ENCODE measurements at places on chromosomes 5 and 9.

- peak; percentile 85 for DNase-seq
Measured at GRCh38 chr9:133514460-133515239, 10.1 kb downstream of the MYMK start.

GRCh38 chr5:38825494-38825893 lies 20.3 kb upstream of the OSMR start:
- no peak for DNase-seq

- DNase-seq: no peak
Measured at GRCh38 chr5:39755986-39756385, 331.2 kb upstream of the DAB2 start.

DNA sequence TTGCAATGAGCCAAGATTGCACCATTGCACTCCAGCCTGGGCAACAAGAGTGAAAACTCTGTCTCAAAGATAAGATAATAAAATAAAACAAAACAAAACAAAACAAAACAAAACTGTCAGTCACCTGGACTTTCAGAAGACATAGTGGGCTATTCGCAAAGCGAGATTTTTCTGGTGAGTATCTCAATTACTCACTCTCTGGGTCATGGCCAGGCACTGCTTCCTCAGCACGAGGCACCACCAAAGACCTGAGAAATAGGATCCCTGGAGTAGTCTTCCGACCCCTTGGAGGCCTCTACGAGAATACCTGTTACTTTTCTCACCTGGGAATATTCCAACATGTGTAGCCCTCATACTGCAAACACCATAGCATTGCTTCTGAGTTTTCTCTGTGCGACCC lies 201.7 kb upstream of the ZNF618 start:
- DNase-seq: no peak

DNA sequence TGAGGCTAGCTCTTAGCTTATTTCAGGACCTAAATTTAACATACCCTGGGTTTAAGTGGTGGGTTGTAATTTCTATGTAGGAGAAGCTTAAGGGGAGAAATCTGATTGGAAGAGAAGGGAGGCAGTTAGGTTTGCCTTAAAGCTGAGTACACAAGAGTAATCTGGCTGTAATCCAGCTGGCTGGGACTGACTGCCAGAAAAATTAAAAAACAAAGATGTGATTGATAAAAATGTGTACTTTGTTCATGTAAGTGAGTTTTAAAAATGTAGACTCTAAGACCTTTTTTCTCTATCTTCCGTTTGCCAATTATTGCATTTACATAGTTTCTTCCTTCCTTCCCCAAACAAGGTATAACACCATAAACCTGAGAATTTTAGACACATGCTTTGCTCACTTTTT lies 17.5 kb upstream of the MSMP start:
- DNase-seq: no peak

- no peak for DNase-seq
Measured at GRCh38 chr9:95809686-95810085, 65.8 kb upstream of the ERCC6L2 start.

- DNase-seq: no peak
Measured at GRCh38 chr5:143151056-143151700, 252.3 kb downstream of the NR3C1 start.

GRCh38 chr5:17223367-17224185 lies 6.1 kb downstream of the BASP1 start:
- DNase-seq: no peak

- DNase-seq: no peak
Measured at GRCh38 chr5:162657076-162657475, 589.5 kb downstream of the GABRG2 start.

GRCh38 chr5:73945505-73945904 lies 319.5 kb downstream of the ARHGEF28 start:
- DNase-seq: no peak

DNA sequence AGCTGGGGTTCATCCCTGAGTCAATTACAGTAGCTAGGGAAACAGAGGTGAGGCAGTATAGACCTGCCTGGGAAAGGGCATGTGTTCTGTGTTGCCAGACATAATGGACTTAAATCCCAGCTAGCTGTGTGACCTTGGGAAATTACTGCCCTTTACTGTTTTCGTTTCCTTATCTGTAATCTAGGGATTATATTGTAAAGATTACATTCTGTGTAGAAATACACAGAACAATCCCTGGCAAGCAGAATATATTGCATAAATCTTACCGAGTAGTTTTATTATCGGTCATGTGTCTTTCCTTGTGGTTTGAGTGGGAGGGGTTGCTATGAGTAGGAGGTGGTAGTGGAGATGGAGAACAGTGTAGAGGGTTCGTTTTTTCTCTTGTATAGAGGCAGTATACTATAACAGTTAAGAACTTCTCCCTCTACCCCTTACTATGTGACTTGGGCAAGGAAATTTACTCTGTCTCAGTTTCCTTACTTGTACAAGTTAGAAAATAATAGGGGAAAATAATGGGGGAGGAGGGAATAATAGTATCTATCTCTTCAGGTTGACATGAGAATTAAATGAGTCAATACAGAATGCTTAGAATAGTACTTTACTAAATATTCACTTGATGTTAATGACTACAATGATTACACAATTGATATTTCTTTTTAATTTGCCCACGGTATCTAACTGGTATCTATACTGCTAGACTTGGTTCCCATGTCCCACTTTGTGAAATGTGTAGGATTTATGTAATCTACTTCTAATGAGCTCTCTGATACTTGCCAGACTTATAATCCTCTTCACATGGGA lies 7.1 kb upstream of the DMXL1 start:
- DNase-seq: no peak

DNA sequence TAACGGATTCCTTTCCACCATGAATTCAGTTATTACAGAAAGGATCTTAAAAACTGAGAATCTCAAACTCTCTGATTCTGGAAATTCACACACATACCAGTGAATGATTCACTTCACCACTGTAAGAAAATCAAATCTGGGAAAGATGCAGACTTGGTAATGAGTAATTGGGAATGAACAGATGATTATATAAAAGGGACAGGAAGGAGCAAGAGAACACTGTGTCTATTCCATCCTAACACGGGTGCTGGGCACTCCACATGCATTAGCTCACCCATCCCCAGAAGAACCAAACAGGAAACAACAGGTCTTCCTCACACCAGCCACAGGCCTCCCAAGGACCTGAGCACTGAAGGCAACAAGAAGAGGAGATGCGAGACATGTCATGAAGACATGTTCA lies 74.8 kb upstream of the ZNF622 start:
- DNase-seq: no peak

- no peak for DNase-seq
Measured at GRCh38 chr9:118129541-118129940, 425.3 kb downstream of the TLR4 start.

GRCh38 chr5:44881266-44881665 lies 72.5 kb downstream of the MRPS30 start:
- DNase-seq: no peak

DNA sequence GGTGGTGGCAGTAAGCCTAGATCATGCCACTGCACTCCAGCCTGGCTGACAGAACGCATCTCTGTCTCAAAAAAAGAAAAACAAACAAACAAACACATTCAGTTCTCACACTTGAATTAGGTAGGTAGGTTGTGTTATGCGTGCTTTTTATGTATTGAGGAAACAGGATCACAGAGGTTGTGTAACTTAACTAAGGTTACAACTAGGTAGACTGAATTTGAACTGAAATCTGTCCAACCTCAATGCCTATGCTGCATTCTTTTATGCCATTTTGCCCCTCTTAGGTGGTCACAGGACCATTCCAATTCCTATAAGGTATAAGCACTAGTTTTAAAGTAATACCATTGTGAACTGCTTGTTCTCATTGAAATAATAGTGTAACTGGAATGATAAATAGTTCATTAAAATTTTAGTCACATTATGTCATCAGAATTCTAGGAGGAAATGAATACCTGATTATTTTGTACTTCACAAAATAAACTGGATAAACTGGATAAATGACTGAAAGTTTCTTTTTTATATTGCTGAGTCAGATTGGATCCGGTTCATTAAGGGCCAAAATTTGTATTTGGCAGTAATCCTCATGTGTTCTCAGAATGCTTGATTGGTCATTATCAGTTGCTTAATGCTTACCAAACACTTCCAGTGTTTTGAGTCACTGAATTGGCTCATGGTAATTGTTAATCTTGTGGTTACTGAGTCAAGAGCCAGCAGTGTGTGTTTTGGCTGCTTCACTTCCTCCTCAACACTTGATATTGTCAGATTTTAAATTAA lies 7.1 kb downstream of the UBAP1 start:
- peak; percentile 66 for DNase-seq

DNA sequence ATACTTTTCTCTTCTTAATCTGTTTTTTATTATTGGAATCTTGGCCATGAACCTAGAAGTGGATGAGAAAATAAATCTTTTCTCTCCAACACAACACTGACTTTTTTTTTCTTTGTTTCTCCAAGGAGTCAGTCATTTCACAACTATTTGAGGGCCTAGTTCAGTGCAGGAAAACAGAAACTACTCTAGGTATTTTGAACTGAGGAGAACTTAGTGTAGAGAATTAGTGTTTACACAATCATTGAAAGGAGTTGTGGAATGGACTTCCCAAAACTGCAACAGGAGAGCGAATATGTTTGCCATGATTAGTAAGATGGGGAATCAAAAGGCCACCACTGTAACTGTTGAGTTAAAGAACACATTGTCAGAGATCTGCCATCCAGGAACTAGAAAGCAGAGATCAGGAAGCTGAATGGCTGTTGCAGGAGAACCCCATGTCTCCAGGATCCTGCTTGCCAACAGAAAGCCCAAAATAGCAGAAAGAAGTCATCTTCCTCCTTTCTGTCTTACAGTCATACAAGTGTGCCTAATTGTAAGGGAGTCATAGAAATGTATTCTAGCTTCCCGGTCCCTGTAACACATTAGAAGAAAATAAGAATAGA lies 20.3 kb upstream of the PCDH1 start:
- DNase-seq: peak; percentile 16

DNA sequence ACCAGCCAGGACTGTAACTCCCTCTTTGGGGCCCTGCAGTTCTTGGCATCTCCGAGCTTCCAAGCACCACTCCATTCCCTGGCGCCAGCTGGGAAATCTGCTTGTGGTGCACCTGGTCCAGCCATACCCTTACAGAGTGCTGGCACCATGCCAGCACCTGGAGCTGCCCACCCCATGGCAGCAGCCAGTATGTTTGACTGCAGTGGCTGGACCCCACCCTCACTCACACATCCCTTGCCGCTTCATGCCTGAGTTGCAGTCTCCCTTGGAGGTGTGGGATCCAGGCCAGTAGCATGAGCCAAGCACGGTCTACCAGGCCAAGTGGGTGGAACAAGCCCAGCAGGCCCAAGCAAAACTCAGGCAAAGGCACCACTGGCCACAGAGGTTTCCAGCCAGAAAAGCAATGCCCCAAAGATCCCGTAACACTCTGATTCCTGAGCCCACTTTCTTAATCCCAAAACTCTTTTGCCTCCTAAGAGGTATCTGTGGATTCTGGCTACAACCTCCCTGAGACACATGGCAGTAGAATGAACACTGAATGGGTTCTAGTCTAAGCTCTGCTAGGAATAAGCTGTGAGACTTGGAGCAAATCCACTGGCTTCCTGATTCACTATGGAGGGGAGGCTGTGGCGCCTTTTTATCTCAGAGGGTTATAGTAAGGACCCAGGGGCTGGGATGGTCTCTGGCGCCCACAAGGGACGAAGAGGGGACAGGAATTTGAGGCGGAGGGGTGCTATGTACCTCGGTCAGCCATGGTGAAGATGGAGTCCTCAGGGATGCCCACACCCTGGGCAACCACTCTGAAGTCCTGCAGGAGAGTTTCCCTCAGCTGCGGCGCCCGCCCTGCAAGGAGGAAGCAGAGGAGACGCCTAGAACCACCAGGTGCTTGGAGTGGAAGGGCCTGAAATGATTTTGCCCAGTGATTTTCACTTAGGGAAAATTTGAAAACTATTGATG lies 5.6 kb downstream of the AMBP start:
- peak; percentile 75 for DNase-seq

DNA sequence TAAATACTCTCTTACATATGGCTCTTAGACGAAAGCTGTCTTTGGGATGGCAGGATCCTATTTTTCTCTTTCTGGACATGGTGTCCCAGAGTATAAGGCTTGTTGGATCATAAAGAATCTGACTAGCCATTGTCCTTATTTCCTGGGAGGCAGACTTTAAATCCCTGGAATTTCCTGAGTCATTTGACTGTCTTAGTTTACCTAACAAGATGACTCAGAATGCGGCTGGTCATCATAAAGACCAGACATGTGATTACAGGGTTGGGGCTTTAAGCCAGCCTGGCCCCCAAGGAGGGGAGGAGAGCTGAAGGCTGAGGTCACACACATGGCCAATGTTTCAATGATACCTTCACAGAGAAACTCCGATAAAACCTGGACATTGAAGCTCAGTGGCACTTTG lies 37.2 kb downstream of the FAM240B start:
- DNase-seq: peak; percentile 36

DNA sequence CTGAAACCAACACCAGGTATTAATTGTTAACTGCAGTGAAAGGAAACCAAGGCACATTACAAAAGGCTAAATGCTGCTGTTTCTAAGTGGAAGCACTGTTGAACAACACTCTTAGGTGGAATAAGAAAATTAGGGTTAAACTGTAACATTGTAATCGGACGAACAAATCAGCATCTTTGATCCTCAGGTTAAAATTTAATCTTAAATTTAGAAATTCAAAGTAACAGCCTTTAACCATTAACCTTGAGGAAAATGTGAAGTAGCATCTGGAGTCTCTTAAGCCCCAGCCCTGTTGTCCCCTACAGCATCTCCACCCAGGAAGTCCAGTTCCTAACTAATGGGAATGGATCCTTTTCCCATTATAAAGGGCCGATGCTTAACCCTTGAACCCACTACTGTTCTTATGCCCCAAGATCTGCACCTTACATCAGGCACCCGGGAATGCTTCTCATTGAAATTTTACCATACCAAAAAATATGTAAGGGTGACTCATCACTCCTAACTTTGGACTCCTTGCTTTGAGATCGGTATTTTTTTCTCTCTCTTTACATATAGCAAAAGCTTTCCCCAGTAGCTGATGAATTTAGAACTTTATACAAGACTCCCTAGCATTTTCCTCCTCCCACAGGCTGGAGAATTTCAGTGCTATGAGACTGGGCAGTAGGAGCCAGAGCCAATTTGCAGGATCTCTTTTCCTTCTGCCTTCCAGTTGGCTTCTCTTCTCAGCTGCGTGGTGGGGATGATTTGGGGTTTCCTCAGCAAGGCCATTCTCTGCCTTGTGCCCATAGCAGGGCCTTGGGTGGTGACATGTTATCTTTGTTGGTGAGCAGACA lies 32.0 kb upstream of the ITGA2 start:
- no peak for DNase-seq

DNA sequence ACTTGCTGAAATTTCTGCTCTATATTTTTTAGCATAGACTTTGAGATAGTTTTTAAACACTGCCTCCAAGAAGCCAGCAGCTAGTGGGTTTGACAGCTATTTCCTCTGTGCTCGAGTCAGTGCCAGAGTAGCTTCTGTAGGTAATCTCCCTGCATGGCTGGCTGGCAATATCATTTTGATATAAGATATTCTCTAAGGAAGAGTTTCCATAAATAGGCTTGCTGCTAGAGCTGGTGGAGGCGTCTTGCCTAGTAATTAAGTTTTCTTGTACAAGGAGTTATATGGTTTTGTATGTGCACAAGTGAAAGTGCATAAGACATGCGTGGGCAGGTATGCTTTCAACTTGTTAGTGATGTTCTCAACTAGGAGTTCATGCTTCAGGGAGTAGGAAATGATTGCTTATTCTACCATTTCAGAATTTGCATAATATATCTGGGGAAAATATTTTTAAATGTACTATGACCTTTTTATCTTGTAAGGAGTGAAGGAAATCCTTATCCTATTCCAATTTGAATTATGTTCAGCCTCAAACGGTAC lies 74.1 kb upstream of the CCL21 start:
- no peak for DNase-seq
